NCI-H226 (cell line): ENCODE measurements at places on chromosomes 11 and 22.

DNA sequence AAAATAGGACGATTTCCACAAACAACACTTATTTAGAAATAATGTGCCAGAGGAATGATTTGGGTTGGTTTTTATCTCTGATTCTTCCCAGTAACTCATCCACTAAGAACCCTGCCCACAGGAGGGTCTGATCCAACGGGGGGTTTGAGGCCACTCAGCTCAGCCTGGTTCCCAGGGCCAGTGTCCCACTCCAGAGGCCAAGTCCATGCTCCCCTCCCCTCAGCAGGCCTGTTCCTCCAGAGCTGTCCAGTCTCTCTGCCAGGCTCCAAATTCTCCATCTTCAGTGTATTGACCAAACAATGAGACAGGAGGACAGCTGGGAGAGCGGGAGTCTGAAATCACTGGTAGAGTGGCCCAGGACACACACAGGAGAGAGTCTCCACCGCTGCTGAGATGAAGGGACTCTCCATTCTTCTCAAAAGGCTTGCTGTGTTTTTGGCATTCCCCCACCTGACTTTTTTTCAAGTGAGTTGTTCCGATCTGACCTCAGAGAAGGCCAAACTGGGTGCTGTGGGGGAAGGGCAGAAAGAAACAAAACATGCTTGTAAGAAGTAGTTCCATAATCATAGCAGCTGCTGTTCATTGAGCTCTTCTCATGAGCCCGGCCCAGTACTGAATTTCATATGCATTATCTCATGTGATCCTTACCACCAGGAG lies 17.6 kb upstream of the SCN2B start:
- no peak for DNase-seq

- DNase-seq = peak; percentile 87
Observed at GRCh38 chr11:10350334-10350733, 45.5 kb downstream of the ADM start.

- DNase-seq = no peak
Observed at GRCh38 chr22:49166211-49166610, 661.5 kb downstream of the BRD1 start.

GRCh38 chr11:75267171-75267970 lies 26.8 kb downstream of the TPBGL start:
- DNase-seq = no peak

DNA sequence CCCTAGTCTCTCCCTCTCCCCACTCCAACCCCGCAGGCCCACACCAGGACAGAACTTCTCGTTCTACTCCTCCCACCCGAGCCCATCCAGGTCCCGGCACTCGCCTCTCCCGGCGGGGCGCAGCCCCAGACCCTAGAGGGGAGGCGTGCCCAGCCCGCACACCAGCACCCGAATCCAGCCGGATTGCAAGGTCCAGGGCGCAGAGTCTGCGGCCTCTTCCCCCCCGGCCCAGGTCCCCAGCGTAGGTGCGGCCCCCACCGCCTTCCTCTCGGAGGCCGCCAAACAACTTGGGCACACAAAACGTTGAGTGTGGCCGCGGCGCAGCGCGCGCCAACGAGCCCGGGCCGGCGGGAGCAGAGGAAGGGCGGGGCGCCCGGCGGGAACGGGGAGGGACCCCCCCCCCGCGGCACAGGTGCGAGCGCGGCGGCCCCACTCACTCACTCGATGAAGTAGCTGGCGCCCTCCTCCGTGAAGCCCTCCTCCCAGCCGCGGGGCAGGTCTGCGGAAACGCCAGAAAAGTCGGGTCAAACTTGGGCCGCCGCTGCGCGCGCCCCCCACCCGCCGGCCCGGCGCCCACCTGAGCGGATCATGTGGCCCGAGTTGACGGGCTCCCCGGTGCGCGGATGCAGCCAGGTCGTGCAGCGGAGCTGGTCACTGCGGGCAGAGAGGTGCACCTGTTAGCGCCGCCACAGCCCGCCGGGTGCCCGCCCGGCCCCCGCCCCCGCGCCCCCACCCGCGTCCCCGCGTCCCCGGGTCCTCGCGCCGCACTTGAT lies 480 bp downstream of the PLEKHA7 start:
- DNase-seq = no peak

DNA sequence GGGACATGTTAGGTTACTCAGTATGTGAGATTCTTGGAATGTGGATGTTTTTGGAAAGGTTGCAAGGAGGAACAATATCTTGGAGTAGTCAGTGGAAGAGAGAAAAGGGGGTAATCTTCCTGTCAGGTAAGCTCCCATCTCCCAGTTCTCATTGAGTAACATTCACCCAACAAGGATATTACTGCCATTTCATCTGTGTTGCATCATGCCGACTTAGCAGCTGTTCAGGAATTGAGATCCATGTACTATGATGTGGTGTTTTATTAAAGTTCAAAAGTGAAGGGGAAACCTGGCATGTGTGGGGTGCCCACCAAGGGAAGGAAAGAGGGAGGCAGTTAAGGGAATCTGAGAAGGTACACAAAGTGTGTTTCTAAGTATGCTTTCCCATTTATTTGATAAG lies 58.4 kb upstream of the RASSF10 start:
- no peak for DNase-seq

- DNase-seq = no peak
Observed at GRCh38 chr22:35523167-35523947, 17.3 kb upstream of the RASD2 start.

GRCh38 chr11:22670830-22671229 lies 4.4 kb downstream of the GAS2 start:
- peak; percentile 32 for DNase-seq

GRCh38 chr11:1486054-1486825 lies at the start of gene MOB2:
Gene MOB2, minus strand, starts transcription at chr11:1486779. Its CDS starts 223 bp downstream, at chr11:1486556.
- no peak for DNase-seq

GRCh38 chr22:29195118-29195963 lies 10.4 kb upstream of the EMID1 start:
- DNase-seq = no peak

GRCh38 chr22:20131597-20131858 lies at the start of gene ZDHHC8:
Gene ZDHHC8, plus strand, starts transcription at chr22:20131804. Its CDS starts 144 bp downstream, at chr22:20131948.
- no peak for DNase-seq

DNA sequence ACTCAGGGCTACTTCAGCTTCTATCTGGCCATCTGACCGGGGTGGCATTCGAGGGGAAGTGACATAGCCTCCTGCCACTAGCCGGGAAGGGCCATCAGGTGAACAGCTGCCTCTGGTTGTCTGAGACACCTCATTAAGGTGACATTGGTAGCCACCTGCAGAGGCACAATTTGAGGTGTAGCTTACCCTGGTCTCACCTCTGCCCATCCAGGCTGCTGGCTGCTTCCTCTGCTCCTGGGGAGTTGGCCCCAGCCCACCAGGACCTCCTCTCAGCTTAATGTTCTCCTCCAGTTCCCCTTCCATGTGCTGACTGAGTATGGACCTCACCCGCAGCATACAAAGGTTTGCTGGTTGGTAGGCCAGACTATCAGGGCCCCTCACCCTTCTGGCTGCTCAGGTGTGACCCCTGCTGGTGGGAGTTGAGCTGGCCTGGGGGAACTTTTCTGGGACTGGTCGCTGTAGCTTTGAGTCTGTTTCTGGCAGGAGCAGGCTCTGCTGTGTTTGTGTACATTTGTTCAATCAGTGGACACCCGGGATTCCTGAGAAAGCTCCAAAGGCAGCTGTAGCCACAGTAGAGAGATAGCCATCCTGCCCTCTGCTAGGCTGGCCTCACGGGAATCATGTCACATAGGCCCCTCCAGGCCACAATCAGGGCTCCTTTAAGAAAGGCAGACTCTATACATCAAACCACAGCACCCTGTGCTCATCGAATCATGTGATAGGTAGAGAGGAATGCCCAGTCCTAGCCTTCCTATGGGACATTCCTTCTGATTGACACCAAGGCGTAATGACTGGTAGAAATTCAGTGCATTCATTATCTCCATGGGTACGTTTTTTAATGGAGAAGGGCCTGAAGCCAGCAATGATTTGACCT lies 295.1 kb upstream of the PLET1 start:
- no peak for DNase-seq

GRCh38 chr11:103958475-103959215 lies 77.8 kb upstream of the DDI1 start:
- DNase-seq = no peak

GRCh38 chr11:64914123-64914522 lies 2.9 kb downstream of the ATG2A start:
- no peak for DNase-seq

DNA sequence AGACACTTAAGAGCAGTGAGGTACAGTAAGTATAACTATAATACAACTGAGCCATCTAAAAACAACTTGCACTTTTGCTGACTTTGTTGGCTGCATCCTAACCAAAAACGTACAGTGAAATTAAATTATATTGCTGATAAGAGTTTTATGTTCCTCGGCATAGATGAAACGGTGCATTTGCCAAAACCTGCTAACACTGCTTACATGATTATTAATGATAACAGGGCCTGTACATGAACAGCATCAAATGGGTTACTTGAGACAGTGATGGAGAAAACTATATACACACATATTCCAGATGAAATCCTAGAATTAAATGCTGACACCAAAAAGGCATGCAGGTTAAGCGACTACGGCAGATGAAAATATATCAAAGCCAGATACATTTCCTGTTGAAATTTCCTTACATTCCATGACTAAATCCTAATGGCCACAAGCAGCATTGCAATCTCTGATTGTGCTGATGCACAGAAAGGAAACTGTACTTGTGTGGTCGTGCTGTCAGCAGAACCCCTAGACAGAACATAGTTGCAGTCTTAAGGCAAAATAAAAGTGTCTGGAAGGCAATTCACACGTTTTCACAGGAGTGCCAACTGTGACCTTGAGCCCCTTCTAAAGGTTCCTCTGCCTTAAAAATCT lies 143.9 kb downstream of the CADM1 start:
- DNase-seq = no peak

GRCh38 chr11:708511-708910 lies 2.5 kb downstream of the EPS8L2 start:
- no peak for DNase-seq

DNA sequence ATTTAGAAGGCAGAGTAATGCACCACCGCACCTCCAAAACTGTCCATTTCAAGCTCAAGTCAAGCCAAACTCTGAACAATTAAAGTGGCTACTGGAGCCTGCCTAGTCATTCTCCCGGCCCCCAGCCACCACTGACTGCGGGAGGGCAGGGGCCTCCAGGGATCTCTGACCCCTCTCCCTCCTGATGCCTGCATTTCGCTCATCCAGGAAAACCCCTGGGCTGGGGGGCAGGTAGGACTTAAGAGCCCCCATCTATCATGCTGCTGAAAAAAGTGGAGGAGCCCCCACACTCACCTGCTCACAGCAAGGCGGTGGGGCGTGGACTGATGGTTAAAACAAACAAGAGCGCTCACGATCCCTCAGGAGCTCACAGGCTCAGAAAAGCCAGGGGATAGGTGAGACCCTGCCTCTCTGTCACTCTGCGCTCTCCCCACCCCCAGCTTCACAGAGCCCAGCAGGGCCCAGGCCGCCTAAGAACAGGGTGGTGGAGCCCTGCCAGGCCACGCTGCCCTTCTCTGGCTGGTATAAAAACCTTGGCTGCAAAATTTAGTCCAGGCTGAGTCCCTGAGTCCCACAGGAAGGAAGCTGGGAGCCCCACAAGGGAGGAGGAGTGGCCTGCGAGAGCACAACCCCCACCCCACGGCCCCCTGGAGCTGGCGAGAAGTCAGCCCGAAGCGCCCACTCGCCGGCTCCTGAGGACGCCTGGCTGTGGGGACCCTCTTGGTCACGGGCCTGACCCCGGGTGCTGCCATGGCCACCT lies 21.0 kb upstream of the MOB2 start:
- no peak for DNase-seq

GRCh38 chr11:91624021-91624420 lies 600.6 kb upstream of the FAT3 start:
- no peak for DNase-seq

GRCh38 chr22:49825436-49825835 lies 2.2 kb downstream of the BRD1 start:
- peak; percentile 39 for DNase-seq

DNA sequence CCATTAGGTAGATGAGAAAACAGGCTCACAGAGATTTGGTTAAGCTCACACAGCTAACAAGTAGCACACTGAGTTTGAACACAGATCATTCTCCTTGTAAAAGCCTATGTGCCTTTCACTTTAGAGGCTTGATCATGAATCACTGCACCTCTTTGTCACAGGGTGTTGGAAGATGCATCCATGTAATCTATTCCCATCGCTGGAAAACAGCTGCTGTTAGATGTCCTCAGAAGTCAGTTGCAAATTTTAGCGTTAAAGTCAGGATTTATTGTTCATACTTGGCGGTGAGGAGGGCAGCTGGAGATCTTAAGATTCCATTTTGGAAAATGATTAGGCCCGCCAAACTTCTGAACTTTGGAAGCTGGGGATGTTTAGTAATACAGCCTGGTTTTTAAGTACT lies 2.6 kb downstream of the CNTF start:
- DNase-seq = no peak

DNA sequence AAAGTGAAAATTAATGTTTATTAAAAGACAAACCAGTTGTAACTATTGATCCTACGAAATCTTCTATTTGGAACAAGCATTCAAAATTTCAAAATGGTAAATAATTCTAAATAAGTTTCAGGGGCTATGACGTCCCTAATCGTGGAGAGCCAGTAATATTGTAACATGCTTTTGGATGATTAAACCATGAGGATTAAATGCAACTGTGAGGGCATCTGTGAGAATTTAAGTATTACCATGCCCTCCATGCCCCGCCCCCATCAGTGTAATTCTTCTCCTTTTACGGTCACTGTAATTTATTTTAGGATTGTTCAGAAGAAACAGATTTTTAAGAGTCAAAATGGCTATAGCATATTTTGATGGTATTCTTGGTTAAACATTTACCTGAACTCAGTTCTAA lies 133.2 kb downstream of the APOL5 start:
- no peak for DNase-seq

- DNase-seq = no peak
Observed at GRCh38 chr11:32326522-32326921, 108.8 kb downstream of the WT1 start.

- DNase-seq = no peak
Observed at GRCh38 chr11:95647355-95647754, 142.2 kb downstream of the FAM76B start.

- no peak for DNase-seq
Observed at GRCh38 chr11:77144857-77145428, 16.9 kb downstream of the MYO7A start.

DNA sequence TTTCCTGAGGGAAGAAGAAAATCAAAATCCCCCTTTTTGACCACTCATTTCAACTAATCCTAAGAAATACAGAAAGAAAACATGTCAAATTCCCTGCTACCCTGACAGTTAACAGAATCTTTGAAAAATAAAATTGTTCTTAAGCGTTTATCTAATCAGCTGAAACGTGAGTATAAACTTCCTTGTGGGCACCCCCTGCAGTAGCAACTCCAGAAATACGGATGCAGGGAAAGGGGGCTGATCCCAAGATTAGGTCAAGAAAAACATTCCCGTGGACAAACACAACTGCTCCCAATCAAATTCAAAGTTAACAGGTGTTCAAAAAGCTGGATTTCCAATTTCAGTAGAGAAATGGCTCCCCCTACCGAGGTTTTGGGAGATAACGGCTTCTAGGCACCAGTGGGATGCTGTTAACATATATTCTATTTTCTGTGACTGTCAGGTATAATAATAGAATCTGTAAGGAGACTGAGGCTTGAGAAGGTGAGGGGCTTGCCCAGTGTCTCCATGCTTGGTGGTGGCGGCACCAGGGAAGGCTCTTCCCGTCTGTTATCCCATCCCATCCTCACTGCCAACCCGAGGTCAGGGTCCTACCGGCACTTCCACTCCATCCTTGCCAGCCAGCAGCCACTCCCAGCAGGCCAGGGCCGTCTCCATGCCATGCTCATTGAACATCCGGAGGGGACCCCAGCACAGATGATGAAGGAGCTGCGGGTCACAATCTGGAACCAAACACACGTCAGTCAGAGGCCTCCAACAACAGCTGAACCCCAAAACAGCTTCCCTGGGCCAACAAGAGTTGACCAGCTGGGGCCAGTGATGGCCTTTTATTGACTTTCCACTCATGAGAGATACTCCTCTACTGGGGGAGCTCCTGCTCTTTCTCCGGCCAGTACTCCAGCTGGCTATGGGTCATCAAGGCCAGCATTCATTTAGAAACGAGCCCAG lies 32.0 kb upstream of the SERPIND1 start:
- no peak for DNase-seq
